ENCODE measurements at places on chromosomes 4 and X.

DNA sequence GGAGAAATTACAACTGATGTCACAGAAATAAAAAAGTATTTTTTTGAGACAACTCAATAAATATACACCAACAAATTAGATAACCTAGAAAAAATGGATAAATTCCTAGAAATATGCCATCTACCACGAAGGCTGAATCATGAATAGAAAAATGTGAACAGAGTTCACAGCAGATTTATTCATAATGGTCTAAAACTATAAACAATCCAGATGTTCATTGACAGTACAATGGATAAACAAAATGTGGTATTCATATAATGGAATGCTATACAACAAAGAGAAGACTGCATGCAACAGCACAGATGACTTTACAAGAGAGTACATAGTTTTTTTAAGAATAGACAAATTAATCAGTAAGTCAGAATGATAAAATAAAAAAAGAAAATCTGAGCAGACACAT is 55.2 kb downstream of the CLOCK start:
- no peak for DNase-seq

DNA sequence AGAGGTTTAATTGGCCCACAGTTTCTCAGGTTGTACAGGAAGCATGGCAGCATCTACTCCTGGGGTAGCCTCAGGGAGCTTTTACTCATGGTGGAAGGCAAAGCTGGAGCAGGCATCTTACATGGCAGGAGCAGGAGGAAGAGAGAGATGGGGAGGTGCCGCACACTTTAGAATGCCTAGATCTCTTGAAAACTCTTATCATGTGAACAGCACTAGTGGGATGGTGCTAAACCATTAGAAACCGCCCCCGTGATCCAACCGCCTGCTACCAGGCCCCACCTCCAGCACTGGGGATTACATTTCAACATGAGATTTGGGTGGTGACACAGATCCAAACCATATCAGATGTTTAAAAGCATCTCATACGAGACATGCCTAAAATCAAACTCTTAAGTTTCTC is 41.6 kb upstream of the SCOC start:
- no peak for DNase-seq

- DNase-seq, result no peak
Measured at GRCh38 chr4:20087522-20087911, 164.2 kb upstream of the SLIT2 start.

- no peak for DNase-seq
Measured at GRCh38 chr4:48195374-48195773, 61.3 kb upstream of the TXK start.

DNA sequence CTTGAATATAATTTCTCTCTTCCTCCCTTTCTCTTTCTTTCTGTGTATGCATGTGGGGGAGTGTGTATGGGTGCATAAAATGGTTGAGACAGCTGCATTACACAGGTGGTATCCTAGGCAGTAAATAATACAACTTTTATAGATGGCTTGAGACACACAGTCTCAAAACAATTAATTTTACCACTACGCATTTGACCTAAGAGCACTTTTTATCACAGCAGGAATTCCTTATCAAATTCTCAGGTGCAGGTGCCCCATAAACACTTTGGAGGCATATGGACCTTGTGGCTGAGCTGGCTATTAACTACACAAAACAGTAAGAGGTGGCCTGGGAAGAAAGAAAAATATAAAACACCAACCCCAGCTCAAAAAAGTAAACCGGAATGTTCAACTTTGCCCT is 91.3 kb downstream of the RASGEF1B start:
- DNase-seq, result no peak

DNA sequence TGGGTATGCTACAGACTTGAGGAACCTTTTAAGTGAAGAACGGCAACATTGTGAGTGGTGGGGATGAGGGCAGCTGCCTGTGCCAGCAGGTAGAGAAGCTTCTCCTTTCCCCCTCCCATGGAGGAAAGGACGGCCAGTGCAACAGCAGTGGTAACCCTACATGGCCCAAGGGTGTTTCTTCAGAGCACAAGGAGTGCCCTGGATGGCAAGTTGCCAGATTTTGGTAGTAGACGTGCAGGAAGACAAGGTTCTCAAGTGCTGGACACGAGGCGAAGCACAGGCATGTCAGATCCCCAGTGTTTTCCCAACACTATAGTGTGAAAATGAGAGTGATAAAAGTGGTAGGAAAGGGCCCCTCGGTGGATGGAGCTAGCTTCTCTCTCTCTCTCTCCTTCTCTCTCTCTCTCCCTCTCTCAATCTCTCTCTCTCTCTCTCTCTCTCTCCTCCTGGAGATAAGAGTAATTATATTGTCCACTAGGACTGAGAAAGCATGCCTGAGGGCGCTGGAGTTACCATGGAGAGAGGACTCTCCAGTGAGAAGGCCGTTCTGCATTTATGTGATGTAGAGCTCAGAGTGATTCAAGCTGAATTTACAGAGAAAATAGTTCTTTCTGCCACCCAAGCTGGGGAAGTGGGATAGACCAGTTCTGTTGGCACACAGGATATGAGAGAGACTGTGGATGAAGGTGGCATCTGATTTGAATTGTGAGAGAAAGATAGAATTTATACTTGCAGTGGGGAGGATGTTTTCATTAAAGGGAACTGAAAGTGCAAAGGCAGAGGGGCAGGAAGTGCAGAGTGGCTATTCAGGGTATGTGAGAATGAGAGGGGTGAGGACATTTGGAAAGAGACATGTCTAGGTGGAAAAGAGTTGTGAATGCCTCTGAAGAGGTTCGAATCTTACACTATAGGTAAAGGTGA is 25.7 kb upstream of the TRPC3 start:
- no peak for DNase-seq

- no peak for DNase-seq
Measured at GRCh38 chrX:63349307-63349706, 1.8 kb downstream of the SPIN4 start.

- DNase-seq, result no peak
Measured at GRCh38 chr4:504076-504475, 5.1 kb downstream of the PIGG start.

GRCh38 chr4:47473141-47473750 is 9.7 kb upstream of the COMMD8 start:
- DNase-seq, result no peak

DNA sequence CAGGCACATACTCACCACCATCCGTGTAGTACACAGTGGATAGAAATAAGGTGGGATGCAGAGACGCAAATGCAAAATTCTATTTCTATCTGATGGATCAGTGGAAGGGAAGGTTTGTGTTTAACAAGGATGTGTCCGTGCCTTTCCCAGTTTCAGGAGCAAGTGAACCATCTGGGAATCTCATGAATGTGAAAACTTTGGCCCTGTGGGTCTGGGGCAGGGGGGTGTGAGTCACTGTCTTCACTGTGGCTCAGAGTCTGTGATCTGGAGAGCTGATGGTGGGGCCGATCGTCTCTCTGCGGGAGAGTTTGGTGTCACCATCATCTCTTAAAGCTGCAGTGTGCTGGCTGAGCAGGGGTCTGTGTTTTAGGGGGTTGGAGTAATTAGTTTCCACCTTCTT is 179.3 kb upstream of the STS start:
- no peak for DNase-seq

GRCh38 chr4:183287677-183288076 is 32.4 kb downstream of the CLDN22 start:
- no peak for DNase-seq

GRCh38 chr4:102632241-102633065 is 128.3 kb downstream of the MANBA start:
- DNase-seq, result no peak

GRCh38 chr4:89243733-89244252 is 63.8 kb downstream of the GPRIN3 start:
- no peak for DNase-seq

GRCh38 chrX:138519296-138519695 is 192.2 kb downstream of the FGF13 start:
- DNase-seq, result no peak

- no peak for DNase-seq
Measured at GRCh38 chr4:48372272-48372671, 30.9 kb downstream of the SLAIN2 start.

GRCh38 chr4:172245516-172245915 is 432.3 kb downstream of the GALNTL6 start:
- DNase-seq, result no peak

GRCh38 chr4:25011135-25011866 is 19.4 kb downstream of the LGI2 start:
- DNase-seq, result no peak

- no peak for DNase-seq
Measured at GRCh38 chr4:77917601-77918000, 55.0 kb downstream of the MRPL1 start.

GRCh38 chr4:68182382-68182820 is 52.7 kb upstream of the TMPRSS11F start:
- no peak for DNase-seq

DNA sequence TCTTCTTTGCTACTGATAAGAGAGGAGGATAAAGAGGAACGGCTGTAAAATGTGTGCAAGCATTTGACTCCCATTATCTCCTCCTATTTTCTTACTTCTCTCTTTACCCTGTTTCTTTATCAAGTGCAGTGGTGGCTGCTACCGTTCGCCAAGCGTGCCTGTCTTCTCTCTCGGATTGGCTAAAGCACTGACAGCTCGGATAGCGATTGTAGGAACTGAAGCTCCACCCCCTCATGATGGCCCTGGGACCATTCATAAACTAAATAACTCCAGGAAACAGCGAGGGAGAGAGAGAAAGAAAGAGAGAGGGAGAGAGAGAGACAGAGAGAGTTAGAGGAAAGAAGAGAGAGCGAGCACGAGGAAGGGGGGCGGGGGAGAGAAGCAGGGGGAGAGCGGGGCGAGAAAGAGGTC is 305 bp upstream of the MAB21L2 start:
- no peak for DNase-seq

DNA sequence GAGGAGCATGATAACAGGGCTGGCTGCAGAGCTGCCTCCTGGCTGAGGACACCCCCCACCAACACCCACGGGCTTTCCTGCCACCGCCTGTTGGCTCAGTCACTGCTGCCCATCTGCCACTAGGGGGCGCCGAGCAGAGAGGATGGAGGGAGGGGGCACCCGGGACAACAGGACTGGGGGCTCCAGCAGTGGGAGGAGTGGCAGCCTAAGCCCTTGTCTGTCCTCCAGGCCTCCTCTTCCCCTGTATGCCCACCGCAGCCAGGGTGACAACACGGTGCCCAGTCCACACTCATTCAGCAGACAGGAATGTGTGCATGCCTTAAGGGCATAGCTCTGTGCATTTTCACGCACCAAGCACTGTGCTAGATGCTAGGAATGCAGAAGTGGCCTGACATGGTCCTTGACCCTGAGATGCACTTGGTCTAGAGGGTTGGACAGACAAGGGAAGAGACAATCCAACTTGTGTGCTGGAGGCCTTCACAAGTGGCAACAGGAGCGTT is 149.9 kb downstream of the AMMECR1 start:
- DNase-seq, result no peak

- DNase-seq, result no peak
Measured at GRCh38 chr4:120005076-120005475, 61.6 kb downstream of the MAD2L1 start.

- DNase-seq, result no peak
Measured at GRCh38 chrX:43121637-43122036, 343.7 kb upstream of the PPP1R2C start.

- DNase-seq, result no peak
Measured at GRCh38 chr4:149493492-149493891, 322.2 kb downstream of the IQCM start.

DNA sequence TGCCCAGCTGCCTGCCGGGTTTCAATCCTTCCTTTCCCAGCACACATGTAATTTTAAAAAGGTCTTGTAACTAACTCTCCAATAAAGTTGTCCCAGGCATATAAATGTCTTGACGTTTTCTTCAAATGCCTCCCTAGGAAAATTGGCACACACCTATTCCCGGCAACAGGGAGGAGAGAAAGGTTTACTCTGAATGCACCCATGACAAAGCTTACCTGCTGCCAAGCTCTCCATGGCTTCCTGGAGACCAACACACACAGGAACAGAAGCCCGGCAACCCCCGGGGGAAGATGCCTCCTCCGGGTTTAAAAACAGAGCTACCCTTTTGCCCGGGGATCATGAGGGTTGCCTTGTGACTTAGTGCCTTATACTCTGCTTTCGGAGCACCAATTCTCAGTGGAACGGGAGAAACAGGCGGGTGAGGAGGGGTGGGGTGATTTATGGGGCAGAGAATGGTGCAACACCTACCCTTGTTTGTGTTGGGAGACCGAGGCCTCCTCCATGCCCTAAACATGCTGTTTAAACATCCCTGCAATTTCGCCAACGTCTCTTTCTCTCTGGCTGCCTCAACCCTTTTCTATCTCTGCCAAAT is 4.8 kb upstream of the GYG2 start:
- no peak for DNase-seq

DNA sequence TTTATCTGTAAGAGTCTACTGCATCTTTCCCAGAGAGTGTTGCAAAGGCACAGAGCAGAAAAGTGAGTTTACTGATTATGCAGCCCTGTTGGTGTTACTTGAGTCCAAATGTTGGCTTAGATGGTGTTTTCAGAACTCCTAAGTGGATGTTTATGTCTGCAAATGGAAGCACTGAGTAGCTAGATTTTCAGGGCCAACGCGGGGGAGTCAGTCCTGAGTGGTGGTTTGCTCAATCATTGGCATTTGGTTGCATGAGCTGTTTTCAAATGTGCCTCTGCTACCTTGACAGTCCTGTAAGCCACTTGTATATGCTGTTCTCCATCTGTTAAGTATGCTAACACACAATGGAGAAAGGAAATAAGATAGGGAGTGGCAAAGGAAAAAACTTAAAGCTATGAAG is 45.4 kb downstream of the MAMLD1 start:
- peak; percentile 16 for DNase-seq

DNA sequence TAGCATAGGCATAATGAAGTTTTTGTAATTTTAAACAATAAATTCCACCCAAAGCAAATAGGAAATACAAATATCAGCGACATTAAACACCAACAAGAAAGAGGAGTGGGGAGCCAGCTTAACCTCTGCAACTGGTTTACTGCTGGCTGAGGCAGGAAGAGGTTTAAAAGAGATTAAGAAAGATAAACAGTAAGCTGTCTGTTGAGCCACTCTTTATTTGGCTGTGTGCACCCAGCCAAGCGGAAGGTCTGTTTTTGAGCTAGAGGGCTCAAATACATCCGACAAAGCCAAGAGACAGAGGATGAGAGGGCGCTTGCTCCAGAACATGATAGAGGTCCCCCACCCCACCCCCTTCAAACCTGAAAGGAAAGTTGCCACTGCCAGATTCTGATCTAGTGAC is 191.4 kb downstream of the MGST2 start:
- no peak for DNase-seq

- DNase-seq, result no peak
Measured at GRCh38 chr4:145452447-145453162, 29.0 kb upstream of the SMAD1 start.

GRCh38 chrX:9498236-9498635 is 33.4 kb downstream of the TBL1X start:
- DNase-seq, result no peak

GRCh38 chrX:35076061-35076460 is 133.5 kb downstream of the FAM47B start:
- DNase-seq, result no peak

- DNase-seq, result no peak
Measured at GRCh38 chr4:1171311-1172227, 814 bp downstream of the SPON2 start.

GRCh38 chrX:1283093-1283492 is 14.5 kb downstream of the CSF2RA start:
- DNase-seq, result no peak

- DNase-seq, result no peak
Measured at GRCh38 chrX:150845091-150845490, 53.4 kb downstream of the CD99L2 start.

GRCh38 chr4:100049872-100050271 is 99.8 kb upstream of the H2AZ1 start:
- DNase-seq, result no peak

GRCh38 chrX:36534900-36535299 is 473.3 kb upstream of the FAM47C start:
- DNase-seq, result no peak

All from uterus (tissue), 4 donors.